ENCODE measurements at places on chromosomes 3 and 15.

DNA sequence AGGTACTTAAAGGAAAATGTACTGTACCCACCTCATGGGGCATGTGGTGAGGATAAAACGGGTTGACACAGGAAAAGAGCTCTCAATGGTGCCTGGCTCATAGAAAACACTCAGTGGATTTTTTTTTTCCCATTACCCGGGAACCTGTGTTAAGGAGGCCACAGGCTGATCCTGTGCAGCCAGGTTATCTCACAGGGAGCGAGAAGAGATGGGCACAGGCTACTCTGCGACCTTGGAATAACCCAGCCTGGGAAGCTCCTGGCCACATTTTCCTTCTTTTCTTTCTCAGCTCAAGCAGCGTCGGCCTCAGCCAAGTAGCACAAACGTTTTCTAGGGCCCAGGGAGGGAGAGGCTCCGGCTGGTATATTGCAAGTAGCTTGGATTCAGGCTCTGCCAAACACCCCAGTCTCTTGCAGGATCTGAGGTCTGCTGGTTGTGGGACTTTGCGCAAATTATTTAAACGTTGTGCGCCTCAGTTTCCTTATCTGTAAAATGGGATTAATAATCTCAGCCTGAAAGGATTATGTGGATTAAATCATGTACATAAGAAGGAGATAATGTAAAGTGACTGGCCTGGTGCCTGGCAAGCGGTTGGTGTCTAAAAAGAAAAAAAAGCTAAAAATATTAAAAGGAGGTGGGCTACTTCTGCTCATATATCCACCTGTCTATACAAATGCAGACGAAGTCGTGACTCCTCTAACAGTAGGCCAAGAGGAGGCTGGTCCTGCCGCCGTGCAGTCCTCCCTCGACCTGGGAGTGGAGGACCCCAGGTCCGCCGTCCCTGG is 2.2 kb downstream of the FURIN start:
- DNase-seq = no peak

DNA sequence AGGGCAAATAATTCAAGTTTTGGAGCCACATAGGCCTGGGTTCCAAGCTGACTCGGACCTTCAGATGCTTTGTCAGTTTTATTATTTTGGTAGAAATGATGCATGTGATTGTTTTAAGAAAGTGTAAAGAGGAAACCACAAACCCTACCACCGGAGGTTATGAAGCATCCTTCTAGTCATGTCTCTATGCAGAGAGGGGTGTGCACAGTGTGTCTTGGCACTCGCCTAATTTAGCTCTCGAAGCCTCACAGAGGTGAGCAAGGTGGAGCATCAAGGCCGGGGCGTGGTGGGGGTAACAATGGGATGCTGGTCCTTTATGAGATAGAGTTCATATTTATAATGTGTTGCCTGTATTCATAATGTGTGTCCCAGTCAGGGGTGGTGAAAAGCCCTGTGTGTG is 63.7 kb upstream of the SMAD6 start:
- no peak for DNase-seq

- no peak for DNase-seq
These were observed 639 bp downstream of the SPICE1 start for GRCh38 chr3:113514265-113514769.

GRCh38 chr3:178352326-178353005 is 183.8 kb upstream of the KCNMB2 start:
- peak; percentile 13 for DNase-seq

DNA sequence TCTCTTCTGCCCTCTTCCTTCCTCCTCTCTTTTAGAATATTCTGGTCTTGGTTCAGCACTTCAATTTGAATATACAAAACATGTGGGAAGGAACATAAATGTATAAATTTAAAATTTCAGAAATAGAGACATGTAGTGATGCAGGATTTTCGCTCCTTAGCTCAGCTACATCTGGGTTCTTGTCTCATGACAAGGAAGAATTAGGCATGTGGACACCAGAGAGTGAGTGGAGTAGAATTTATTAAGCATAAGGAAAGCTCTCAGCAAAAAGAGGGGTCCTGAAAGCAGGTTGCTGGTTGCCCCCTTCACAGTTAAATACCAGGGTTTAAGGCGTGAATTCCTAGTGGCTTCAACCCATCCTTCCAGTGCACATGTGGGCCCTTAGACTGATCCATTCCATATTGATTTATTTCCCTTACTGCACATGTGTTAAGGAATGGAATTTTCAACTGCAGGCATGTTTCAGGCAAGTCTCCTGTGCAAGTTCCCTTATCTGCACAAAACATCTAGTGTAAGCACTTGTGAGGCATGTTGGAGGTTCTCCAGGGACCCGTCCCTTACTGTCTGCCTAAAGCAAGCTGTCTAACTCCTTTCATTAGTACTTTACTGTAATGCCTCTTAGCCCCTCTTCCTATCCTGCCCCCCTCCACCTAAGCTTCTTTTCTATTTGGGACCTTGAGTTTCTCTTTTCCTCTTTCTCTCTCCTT is 133.2 kb upstream of the STRIT1 start:
- DNase-seq = no peak

GRCh38 chr3:105791131-105791530 is 77.7 kb downstream of the CBLB start:
- no peak for DNase-seq

GRCh38 chr3:38576526-38577370 is 72.7 kb downstream of the SCN5A start:
- DNase-seq = no peak

DNA sequence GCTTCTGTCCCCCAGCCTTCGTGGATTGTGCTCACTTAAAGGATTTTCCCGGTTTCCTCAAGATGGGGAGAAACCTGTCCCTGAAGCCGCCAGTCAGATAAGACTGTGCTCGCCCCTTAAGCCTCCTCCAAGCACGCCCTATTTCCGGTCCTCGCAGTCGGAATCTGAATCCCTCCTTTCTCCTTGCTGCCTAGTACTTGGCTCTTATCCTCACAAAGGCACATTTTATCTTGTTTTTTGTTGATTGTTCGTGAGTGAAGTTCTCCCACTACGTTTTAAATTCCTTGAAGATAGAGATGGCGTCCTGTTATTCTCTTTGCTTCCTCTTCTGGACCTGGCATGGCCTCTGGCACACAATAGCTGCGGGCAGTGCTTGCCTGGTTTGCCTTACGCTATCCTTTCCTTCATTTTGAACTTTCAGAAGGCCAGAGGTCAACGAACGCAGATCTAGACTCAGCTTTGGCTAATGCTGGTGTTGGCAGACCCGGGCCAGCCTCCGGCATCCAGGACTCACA is 1.7 kb downstream of the CLDN11 start:
- DNase-seq = no peak

Data from COR-L47 (cell line).